HS-5 (cell line): ENCODE measurements at places on chromosomes 1 and 21.

- DNase-seq: no peak
Measured at GRCh38 chr1:162561616-162562469, at the start of gene UAP1. UAP1 (plus strand) TSS chr1:162561722; CDS start chr1:162566069, 4,347 bp downstream.

DNA sequence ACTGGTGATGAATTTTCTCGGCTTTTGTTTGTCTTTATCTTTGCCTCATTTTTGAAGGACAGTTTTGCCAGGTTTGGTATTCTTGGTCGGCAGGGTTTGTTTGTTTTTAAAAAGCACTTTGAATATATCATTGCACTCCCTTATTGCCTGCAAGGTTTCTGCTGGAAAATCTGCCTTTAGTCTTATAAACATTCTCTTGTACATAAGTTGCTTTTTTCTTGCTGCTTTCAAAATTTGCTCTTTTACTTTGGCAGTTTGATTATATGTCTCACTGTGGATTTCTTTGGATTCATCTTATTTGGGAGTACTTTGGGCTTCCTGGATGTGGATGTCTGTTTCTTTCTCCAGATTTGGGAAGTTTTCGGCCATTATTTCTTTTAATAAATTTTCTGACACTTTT lies 58.1 kb upstream of the C1orf146 start:
- DNase-seq: no peak

DNA sequence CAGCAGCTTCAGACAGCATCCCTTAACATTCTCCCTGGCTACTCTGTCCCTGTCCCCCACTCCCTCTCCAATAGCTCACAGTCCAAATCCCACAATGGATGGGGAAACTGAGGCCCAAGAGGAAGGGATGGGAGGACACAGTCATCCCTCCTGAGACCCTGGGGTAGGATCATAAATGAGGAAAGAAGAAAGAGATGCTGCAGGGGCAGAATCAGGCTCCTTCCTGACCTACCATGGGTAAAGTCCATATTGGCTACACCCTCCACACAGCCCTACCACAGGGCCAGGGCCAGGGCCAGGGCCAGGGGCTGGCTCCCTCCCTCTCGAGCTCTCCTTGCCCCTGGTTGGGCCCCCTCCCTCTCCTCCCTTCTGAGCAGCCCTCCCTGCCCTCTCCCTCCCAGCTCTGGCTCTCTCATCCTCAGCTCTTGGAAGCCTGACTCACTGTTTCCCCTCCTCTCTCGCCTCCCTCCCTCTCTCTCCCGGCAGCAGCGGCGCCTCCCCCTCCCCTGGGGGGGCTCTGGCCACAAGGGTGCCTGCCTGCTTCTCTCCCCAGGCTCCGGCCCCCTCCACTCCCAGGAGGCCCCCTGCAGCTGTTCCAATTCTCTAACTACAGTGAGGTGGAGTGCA lies 4.9 kb downstream of the AHDC1 start:
- DNase-seq: no peak

DNA sequence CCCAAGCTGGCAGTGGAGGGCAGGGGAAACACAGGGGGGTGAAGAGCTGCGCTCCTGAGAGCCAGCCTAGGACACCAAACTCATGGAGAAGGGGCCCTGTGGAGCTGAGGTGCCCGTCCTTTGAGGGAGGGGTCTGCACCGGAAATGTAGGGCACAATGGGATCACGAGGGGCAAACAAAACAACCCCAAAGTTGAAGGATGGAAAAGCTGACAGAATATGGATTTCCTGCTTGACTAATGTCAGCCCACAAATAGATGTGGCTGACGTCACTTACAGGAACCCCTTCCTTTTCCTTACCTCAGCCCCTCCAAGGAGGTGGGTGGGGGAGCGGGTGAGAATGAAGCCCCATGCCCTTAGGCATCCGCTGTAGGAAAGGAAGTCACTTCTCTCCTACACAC lies 110.9 kb downstream of the KCNN3 start:
- DNase-seq: no peak

GRCh38 chr1:203048555-203049051 lies 22.3 kb downstream of the PPFIA4 start:
- DNase-seq: no peak

GRCh38 chr21:25934771-25935224 lies 200.0 kb downstream of the GABPA start:
- peak; percentile 91 for DNase-seq

DNA sequence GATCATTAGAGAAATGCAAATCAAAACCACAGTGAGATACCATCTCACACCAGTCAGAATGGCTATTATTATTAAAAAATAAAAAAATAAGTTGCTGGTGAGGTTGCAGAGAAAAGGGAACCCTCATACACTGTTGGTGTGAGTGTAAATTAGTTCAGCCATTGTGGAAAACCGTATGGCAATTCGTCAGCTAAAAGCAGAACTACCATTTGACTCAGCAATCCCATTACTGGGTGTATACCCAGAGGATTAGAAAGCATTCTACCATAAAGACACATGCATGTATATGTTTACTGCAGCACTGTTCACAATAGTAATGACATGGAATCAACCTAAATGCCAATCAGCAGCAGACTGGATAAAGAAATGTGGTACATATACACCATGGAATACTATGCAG lies 42.2 kb downstream of the GIPC2 start:
- DNase-seq: no peak

GRCh38 chr1:227894831-227895451 lies 52.8 kb downstream of the WNT9A start:
- DNase-seq: no peak

- no peak for DNase-seq
Measured at GRCh38 chr1:171110621-171111326, 20.1 kb downstream of the FMO3 start.

- peak; percentile 89 for DNase-seq
Measured at GRCh38 chr1:8889925-8890785, 11.7 kb upstream of the ENO1 start.

DNA sequence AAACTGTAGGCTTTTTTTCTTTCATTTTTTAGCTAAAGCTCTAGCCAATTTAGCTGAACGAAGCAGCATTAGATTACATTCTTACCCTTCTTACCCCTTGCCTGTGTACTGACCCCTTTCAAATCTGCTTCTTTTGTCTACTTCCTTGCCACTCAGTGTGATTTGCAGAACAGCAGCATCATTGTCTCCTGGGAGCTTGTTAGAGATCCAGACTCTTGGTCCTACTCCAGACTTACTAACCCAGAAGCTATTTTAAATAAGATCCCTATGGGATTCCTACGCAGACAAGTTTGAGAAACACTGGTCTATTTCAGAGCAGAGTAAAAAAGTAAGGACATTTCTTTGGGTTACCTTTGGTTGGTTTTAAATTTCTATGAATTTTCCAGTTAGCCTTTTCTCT lies 13.8 kb downstream of the LRRC39 start:
- peak; percentile 4 for DNase-seq

DNA sequence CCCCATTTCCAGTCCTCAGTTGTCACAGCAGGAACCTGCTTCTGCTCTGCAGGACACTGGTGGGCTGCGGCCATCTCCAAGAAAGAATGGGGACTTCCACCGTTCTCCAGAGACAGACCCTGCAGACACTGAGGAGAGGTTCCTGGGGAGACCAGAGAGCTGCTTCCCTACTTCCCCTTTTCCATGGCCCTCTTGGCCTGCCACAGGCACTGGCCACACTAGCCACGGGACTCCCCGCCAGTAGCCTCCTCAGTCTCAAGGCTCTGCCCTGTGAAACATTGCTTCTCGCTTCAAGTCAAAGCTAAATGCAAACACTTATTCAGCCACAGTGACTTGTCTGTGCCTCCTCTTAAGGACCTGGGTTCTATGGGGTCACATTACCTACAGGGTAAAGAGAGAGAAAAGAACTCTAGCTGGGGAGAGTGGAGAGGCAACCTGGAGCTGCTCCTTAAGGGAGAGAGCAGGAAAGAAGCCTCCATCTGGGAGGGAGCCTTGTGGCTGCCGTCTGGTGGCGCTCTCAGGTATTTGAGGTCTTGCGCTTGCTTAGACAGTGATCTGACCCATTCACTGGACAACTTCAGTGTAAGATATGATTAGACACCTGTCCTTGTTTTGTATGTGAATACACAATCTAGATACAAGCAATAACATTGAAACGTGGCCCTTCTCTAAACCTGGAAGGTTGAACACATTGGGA lies 5.4 kb upstream of the SLAMF8 start:
- DNase-seq: no peak

DNA sequence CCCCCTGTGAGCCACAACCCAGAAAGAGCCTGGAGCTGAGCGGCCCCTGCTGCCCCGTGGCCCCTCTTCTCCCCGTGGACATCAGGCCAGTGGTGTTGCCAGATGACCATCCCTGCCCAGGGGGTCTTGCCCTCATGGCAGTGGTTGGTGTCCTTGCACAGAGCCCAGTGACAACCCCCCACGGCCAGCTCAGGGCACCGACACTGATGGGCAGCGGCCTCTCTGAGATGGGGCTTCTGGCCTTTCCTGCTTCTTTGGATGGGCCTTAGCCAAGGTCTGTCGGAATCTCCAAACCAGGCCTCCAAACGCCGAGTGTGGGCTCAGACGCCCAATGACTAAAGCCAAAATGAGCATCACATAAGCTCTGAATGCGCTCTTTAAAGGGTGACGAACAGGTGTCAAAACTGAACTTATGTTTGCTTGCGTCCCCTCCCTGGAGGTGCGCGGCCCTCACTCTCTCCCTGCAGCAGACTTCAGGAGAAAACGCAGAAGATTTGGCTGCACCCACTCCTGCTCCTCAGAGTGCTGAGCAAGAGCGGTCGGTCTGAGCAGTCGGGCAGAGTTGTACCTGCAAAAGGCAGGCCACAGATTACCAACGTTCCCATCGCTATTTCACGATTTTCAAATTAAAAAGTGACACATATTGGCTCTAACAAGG lies 41.9 kb downstream of the UBE2G2 start:
- no peak for DNase-seq

DNA sequence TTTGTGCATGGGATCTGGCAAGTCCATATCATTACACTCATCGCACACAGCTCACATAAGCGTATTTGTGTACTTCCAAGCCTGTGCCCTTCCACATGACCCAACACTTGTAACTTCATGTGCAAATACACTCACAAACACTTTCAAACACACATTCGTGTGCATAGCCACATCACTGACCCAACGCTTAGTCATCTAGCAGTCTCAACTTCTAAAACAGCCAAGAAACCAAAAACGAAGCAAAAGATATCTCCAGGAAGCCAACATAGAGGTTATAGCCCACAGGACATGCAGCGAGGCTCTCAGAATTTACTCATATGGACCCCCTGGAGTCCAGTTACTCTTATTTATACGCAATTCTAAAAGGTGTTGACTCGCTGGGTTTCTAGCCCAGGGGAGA lies 10.9 kb upstream of the GOLT1A start:
- no peak for DNase-seq

DNA sequence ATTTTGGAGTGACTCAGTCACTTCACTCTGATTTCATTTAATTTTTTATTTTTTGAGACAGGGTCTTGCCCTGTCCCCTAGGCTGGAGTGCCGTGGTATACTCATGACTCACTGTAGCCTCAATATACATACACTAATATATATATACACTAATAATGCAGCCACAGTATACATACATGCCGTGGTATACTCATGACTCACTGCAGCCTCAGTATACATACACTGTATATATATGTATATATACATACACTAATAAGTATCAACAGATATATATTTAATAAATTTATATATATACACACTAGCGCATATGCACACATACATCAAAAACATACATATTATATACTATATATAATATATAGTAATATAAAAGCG lies 149.2 kb downstream of the NCAM2 start:
- no peak for DNase-seq

GRCh38 chr1:62229468-62229867 lies 34.8 kb downstream of the L1TD1 start:
- DNase-seq: no peak

GRCh38 chr1:9736241-9736640 lies 84.7 kb downstream of the PIK3CD start:
- no peak for DNase-seq

GRCh38 chr1:60573726-60574409 lies 500.3 kb upstream of the C1orf87 start:
- peak; percentile 72 for DNase-seq

DNA sequence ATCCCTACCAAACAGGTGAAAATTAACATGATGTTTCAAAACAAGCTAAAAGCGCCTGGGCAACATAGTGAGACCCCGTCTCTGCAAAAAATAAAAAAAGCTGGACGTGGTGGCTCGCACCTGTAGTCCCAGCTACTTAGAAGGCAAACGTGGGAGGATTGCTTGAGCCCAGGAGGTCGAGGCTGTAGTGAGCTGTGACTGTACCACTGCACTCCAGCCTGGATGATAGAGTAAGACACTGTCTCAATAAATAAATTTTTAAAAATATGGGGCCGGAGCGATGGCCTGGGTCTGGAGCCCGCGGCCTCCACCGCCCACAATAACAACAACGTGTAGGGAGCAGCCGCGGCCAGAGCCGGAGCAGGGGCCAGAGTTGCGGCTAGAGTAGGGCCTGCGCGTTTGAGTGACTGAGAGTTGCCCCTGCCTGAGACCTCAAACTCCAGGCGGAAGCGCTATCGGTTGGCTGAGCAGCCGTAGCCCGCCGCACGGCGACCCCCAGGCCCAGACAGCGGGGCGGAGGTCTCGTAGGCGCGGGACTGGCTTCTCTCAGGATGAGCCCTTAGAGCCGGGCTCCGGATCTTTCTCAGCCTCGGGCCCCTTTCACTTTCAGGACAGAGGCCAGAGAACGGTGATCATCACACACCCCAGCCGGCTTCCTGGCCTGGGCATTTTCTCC lies 41.4 kb downstream of the ZMYM1 start:
- no peak for DNase-seq

GRCh38 chr1:6546326-6546725 lies 8.0 kb downstream of the NOL9 start:
- DNase-seq: no peak

- peak; percentile 91 for DNase-seq
Measured at GRCh38 chr1:209808059-209808581, 2.2 kb upstream of the IRF6 start.

GRCh38 chr1:22711591-22712501 lies 1.2 kb downstream of the EPHB2 start:
- DNase-seq: no peak

DNA sequence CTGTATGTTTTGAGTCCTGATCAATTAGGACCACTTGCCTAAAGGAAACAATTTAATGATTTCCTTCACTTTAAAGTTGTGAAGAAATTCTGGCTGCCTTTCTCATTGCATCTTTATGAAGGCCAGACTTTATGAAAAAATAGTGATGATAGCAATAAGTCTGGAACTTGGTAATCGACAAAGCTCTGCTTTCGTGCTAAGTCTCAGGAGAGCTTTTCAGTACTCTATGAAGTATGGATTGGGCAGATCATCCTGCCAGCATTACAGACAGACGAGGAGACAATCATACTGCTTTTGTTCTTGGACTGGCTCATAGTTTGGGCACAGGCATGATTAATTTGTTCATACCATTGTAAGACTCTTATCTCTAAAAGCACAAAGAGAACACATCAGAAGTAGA lies 45.5 kb upstream of the KCNJ15 start:
- DNase-seq: no peak
